ENCODE measurements at places on chromosomes 13 and 19. TPM values are rescaled to one million over a fixed set of nuclear protein-coding genes. Genes with fewer than 3 reads are reported as not detected.

DNA sequence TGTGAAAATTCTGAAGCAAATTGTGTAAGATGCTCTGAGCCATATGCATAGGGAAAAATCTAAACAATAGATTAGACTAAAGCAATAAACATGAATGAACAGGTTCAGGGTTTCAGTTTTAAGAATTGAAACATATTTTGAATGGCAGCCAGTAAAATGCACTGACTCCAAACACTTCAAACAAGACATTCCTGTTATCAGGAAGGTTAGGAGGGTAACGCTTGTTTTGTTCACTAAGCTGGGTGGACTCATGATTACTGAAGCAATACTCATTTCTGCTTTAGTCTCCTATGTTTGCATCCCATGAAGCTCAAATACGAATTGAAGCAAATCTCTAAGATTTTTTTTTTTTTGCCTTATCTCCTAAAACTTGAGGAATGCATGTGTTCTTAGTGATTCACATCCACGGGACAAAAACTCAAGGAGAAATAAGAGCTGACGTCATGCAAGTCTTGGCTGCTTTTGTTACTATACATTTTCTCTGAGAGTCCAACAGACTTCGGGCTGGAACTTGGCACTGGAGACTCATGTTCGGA is 29.1 kb upstream of the IGFL4 start:
- DNase-seq = no peak

GRCh38 chr13:29786698-29787097 is 63.7 kb downstream of the UBL3 start:
- DNase-seq = no peak

DNA sequence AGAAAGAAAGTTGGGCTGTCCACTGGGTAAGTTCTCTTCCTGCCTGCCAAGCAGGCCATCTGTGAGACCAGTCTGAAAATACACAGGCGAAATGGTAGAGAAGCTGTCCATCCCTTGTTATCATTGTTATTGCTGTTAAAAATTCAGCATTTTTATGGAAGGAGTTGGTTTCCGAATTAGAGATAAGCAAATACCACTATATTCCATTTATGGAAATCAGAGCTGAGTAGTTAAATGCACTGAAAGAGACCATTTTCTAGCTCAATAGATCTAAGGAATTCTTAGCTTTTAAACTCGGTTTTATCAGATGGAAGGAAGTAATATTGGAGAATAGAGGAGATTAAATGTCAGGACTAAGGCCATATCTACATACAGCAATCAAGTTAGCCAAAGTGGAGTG is 40.7 kb downstream of the MZT1 start:
- DNase-seq = no peak

GRCh38 chr13:39266426-39266825 is 228.2 kb downstream of the NHLRC3 start:
- no peak for DNase-seq

GRCh38 chr19:7515645-7516151 is at the start of gene ZNF358:
TSS of gene ZNF358 (plus strand) at chr19:7516103. CDS start at chr19:7519243, 3,140 bp downstream.
- DNase-seq = peak; percentile 83

DNA sequence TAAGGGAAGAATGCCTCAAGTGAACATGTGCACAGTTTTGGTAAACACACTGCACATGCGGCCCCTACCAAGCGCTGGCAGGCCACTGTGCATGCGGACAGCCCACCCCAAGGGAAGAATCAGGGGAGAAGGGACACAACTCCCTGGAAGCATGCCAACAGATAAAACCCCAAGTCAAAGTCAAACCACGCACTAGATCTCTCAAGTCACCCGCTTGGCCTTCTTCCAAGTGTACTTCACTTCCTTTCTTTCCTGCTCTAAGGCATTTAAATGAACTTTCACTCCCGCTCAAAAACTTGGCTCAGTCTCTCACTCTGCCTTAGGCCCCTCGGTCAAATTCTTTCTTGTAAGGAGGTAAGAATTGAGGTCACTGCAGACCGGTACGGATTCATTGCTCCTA is 4.6 kb upstream of the RFXAP start:
- peak; percentile 21 for DNase-seq

DNA sequence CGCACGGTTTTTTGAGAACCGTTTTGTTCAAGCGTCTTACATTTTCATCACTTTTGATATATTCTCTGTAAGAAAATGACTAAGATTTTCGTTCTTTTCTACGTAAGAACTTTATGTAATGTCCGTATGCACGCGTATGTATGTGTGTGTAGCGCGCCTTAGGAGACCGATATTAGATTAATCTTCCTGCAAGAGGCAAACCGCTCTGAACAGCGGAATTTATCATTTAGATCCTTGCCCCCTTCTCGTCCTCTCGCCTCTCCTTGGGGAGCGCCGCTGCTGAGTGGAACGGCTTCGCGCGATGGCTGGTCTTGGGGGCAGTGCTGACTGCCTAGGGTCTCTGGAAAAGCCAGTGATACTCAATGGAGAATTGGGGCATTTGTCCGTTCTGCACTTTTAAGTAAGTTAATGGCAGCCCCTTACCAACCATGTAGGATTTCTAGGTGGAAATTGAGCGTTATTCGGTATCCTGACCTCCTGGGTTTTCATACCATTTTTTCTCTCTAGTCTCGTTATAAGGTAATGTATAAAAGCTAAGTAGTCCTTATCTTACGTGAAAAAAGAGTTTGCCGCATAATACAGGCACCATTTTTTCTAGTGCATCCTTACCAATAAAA is 4.7 kb downstream of the MAB21L1 start:
- no peak for DNase-seq

GRCh38 chr19:1950640-1951039 is 9.7 kb downstream of the CSNK1G2 start:
- DNase-seq = no peak

DNA sequence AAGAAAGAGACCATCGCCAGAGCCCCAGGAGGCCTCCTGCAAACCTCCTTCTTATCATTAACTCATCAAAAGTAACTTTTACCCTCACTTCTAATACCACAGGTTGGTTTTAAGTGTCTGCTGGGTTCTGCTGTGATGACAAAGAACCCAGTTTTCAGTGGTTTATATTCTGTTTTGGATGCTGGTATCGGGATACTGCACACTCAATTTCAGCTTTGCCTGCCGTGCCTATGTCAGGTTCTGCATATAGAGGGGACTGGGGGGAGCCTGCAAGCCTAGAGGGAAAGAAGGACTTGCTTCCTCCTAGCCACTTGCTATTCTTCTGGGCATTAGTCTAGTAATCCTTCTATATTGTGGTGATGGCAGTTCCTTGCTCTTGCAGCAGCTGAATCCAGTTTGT is 242.4 kb downstream of the KCNRG start:
- DNase-seq = no peak

DNA sequence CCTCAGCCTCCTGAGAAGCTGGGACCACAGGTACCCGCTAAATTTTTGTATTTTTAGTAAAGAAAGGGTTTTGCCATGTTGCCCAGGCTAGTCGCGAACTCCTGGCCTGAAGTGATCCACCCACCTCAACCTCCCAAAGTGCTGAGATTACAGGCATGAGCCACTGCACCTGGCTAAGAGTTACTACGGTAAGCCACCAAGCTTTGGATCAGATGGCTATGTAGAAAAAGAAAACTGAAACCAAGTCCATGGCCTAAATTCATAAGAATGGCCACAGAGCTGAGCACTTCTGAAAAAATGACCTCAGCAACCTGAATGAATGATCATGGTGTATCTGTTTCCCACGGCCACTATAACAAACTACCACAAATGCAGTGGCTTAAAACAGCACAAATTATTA is 9.4 kb downstream of the OPA3 start:
- no peak for DNase-seq

GRCh38 chr13:41622432-41623429 is 165.4 kb downstream of the RGCC start:
- DNase-seq = no peak

DNA sequence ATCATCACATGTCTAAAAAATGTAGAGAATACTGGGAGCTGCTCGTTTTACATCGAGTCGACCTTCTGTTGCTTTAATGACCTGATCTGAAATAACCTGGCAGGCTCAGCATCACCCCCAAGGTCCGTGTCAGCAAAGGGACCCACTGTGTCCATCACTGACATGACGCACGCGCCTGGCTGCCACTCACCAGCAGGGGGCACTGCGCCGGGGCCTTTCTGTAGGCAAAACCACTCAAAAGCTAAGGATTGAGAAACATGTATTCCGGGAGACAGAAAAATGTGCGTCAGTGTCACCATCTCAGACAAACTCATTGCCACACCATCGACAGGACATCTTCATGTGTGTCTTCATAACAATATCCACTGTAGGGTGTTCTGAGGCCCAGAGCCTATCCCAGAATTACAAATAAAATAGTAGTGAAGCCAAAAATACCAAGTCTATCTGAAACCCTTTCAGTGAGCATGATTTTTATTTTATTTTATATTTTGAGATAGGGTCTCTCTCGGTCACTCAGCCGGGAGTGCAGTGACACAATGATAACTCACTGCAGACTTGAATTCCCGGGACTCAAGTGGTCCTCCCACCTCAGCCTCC is 130.3 kb upstream of the LSM14A start:
- peak; percentile 42 for DNase-seq

GRCh38 chr19:14795078-14795721 is 16.8 kb upstream of the ADGRE2 start:
- no peak for DNase-seq

GRCh38 chr19:45293682-45294081 is 29.0 kb downstream of the CKM start:
- no peak for DNase-seq

GRCh38 chr13:109332506-109333499 is 453.6 kb downstream of the IRS2 start:
- DNase-seq = no peak

DNA sequence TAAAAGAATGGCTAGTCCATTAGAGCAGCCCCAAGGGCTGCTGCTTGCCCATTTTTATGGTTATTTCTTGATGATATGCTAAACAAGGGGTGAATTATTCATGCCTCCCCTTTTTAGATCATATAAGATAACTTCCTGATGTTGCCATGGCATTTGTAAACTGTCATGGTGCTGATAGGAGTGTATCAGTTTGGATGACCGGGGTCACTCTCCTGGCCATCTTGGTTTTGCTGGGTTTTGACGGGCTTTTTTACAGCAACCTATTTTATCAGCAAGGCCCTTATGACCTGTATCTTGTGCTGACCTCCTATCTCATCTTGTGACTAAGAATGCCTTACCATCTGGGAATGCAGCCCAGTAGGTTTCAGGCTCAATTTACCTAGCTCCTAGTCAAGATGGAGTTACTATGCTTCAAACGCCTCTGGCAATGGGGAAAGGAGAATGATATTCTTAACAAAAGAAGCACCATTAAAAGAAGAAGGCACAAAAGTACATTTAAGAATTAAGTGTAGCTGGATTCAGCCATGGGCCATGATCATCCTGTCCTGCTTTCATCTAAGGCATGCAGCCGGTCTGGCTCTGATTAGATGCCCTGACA is 1156.0 kb downstream of the PCDH9 start:
- no peak for DNase-seq

- peak; percentile 24 for DNase-seq
Observed at GRCh38 chr13:96958286-96958891, 35.9 kb downstream of the OXGR1 start.

- DNase-seq = no peak
Observed at GRCh38 chr13:45943120-45943519, 91.6 kb upstream of the SIAH3 start.

- no peak for DNase-seq
Observed at GRCh38 chr13:31859571-31859970, 120.2 kb downstream of the RXFP2 start.

DNA sequence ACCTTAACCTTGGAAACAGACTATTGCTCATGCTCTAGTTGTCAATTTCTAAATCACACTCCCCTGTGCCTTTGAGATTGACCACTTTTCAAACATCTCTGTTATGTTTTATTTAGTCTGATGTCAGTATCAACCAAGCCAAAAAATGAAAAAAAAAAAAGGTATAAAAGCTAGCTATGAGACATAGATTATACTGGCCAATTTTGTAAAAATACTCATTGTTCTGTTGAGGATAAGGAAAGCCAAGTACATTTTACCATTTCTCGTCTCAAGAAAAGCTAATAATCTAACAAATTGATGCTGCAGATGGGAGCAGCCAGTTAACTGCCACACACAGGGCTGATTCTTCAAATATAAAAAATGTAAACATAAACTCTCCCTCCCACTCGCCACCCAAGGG is 572.6 kb upstream of the KLF12 start:
- DNase-seq = peak; percentile 48

DNA sequence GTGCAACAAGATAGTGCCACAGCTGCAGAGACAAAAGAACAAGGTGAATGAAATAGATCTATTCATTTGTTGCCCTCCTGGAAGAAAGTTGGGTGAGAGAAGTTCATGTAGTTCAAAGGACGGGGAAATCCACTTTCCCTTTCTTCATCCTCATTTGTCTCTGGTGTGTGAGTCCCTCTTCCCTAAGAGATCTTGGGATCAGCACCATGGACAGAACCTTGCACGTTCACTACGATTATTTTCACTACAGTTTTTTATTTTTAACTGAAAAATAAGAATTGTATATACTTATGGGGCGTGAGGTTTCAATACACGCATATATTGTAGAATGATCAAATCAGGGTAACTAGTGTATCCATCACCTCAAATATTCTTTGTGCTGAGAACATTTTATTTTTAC is 29.2 kb downstream of the NLRP5 start:
- DNase-seq = no peak

- DNase-seq = peak; percentile 89
Observed at GRCh38 chr19:49808711-49809159, 4.4 kb downstream of the FUZ start.

DNA sequence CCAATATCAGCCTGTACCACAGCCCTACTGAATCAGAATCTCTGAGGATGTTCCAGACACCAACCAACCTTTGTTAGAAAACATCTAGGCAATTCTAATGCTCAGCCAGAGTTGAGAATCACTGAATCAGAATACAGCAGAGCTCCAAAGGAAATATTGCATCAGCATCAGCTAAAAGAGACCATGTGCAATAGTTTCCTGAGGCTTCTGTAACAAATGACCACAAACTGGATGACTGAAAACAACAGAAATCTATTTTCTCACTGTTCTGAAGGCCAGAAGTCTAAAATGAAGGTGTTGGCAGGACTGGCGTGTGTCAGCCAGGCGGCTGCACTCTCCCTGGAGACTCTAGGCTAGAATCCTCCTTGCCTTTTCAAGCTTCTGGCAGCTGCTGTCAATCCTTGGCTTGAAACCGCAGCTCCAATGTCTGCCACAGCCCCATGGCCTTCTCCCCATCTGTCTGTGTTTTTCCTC is 1.2 kb upstream of the DCT start:
- DNase-seq = peak; percentile 67

ACER1 gene
- polyA plus RNA-seq = 0.28 TPM

PRX gene
- 7.8 TPM for polyA plus RNA-seq

IL4I1 gene
- 0.62 TPM for polyA plus RNA-seq

LEUTX gene
- not detected for polyA plus RNA-seq

CLC gene
- 2.0 TPM for polyA plus RNA-seq

NLRP5 gene
- 0.26 TPM for polyA plus RNA-seq

LGALS7B gene
- 0.85 TPM for polyA plus RNA-seq

SULT2A1 gene
- not detected for polyA plus RNA-seq

ZNF667 gene
- 7.5 TPM for polyA plus RNA-seq

NTF4 gene
- polyA plus RNA-seq = 3.9 TPM

DNMT1 gene
- 85.9 TPM for polyA plus RNA-seq

GJB6 gene
- not detected for polyA plus RNA-seq
